ENCODE measurements at places on chromosomes 3 and 15.

- DNase-seq, result no peak
Measured at GRCh38 chr3:127101411-127102187, 91.3 kb upstream of the PRR23E start.

- DNase-seq, result no peak
Measured at GRCh38 chr15:59703979-59704796, 15.1 kb upstream of the BNIP2 start.

- DNase-seq, result no peak
Measured at GRCh38 chr3:142118911-142119310, 30.4 kb downstream of the TFDP2 start.

GRCh38 chr3:178396318-178396717 is 139.9 kb upstream of the KCNMB2 start:
- DNase-seq, result no peak

DNA sequence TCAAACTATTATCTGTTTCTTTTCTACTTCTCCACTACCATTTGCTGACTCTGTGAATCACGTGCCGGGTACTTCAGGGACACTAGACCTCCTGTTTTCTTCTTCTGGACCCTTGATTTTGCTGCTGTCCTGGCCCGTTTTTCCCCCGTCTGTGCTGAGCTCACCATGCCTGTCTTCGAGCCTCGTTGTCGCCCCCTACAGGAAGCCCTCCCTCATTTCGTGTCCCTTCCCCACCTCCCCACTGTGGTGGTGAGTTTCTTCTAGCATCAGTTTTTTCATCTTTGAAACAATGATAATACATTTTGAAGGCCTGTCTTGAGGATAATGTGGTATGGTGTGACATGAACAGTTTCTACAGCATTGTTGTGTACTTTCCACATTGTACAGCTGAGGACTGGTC is 12.8 kb downstream of the GABRG3 start:
- DNase-seq, result no peak

DNA sequence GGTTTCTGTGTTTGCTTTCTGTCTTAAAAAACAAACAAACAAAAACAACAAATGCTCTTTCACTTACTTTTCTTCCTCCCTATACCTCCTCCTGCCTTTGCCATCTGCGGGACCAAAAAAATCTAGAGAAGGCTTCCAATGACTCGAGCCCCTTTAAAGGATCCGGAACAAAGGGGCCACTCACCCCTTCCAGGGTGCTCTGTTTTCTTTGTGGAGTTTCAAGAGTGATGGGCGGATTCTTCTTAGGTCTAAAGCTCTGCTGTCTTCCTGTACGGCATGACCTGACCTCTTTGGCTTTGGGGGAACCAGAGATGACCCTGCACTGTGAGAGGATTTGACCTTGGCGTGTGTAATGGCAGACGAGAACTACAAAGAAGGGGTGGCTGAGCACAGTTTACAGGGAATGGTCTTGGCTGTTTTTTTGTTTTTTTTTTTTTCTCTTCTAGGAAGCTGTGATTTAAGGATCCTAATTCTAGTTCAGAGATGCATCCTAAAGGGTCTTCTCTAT is 2.2 kb upstream of the MUC20 start:
- DNase-seq, result no peak

- DNase-seq, result no peak
Measured at GRCh38 chr3:123372686-123373473, 76.0 kb downstream of the ADCY5 start.
